ENCODE measurements at places on chromosomes 1 and 21.
A peak's percentile ranks its signal among the peaks of the same experiment; 100 is the strongest.

DNA sequence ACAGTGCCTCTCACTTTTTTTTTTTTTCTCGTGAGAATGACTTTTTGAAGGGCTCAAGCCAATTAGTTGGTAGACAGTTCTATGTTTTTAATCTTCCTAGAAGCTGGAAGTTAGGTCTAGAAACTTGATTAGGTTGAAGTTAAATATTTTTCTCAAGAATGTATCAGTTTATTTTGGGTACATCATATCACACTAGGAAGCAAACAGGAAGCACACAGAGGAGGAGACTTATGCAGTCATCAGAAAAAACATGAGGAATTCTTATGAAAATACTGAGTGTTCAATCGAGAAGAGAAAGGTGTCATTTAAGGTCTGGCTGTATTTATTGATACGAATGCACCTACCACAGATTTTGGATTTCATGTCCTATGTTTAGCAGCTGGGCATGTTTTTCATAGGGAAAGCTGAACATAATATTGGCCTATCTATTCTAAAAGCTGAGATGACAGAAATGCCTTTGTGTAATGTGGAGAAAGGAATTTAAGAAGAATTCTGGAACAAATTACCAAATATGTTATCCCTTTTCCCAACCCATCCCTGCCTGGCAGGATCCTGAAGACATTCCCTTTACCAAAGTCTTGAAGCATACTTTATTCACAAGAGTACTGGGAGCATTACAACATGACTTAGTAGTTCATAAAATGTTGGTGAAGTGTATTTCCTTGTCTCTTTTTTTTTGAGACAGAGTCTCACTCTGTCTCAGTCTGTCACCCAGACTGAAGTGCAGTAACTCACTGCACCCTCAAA is 17.5 kb upstream of the ZFP69B start:
- no peak for DNase-seq

GRCh38 chr1:16184557-16185303 is 27.7 kb downstream of the ARHGEF19 start:
- no peak for DNase-seq

- no peak for DNase-seq
These were observed 32.4 kb downstream of the MORN1 start for GRCh38 chr1:2358651-2359640.

GRCh38 chr1:91744953-91745639 is 140.9 kb downstream of the TGFBR3 start:
- no peak for DNase-seq

DNA sequence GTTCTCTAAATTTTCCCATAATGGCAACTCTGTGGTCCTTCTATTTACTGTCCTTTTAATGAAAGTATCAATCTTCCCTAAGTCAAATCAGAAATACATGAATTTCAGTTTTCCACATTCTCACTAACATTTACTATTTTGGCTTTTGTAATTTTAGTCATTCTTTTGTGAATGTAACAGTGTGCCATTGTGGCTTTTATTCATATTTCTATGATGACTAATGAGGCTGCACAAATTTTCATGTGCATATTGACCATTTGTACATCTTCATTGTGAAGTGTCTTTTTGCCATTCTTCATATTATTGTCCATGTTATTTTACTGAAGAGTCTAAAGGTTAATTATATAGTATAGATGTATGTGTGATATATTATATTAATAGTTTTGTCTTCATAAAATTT is 431.0 kb upstream of the BRINP3 start:
- no peak for DNase-seq

DNA sequence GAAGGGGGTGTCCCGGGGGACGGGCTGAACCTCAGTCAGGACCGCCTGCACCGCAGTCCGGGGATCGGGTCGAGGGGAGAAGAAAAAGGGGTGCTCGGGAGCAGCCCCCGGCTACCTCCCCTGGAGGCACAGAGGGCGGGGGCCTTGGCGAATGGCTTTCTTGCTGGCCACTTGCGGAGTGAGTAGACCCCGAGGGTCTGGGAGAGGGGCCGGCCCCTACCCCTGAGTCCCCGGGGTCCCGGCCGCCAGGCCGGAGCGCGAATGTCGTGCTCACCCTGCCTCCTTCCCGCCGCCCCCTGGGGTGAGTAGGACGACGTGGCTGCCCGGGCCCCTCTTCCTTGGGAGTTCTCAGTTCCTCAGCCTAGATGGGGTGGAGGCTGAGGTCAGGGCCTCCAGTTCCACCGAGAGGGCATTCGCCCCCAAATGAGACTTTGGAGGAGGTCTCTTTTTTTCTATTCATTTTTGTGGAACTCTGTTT is 113.0 kb downstream of the OSBPL9 start:
- DNase-seq = no peak

DNA sequence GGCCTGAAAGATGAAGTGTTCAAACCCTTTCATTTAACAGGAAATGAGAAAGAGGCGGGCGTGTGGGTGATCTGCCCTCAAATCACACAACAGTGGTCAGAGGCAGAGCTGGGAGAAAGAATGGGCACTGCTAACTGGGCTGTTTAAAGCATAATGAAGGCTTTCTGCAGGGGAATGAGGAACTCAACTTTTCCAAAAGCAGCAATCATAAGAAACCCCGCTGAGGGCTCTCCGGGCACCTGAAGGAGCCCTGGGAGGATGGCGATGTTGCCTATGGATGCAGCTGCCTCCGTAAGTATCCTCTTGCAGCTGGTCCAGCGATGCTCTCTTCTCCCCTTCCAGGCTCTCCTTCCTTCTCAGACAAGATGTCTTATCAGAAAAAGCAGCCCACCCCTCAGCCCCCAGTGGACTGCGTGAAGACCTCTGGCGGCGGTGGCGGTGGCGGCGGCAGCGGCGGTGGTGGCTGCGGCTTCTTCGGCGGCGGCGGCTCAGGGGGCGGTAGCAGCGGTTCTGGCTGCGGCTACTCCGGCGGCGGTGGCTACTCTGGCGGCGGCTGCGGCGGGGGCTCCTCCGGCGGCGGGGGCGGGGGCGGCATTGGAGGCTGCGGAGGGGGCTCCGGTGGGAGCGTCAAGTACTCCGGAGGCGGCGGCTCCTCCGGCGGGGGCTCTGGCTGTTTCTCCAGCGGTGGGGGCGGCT is 1.2 kb downstream of the LORICRIN start:
- DNase-seq = peak; percentile 7

GRCh38 chr1:214124281-214124805 is 136.6 kb downstream of the PROX1 start:
- DNase-seq = no peak

DNA sequence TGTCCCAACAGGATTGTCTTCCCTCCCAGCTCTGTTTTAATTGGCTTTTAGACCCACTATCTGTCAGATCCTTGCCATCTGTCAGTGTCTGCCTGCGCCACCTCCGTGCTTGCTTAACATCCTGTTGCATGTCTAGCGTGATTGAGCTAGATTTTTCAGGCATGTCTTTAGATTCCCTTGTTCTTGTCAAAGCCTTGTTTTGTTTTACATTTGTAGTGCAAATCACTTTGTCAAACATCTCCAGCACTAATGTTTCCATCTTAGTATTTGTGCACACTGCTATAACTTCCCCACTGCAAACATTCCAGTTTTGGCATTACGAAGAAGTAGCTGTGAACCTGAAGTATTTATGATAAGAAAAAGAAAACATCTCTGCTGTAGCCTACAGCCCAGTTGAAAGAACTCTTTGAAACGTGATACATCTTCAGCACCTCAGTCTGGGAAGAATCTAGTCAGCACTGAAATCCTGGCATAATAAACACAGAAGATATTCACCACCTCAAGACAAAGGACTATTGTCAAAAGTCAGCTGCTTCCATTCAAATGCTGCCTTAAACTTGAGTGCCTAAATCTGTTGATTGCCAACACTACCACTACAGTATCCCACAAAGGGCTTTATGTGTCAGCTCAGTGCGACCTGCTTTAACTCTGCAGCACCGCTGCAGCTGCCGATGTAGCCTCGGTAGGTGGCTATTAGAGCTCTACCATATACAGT is 105.0 kb downstream of the FNBP1L start:
- DNase-seq = no peak

GRCh38 chr1:155322571-155322952 is 1.9 kb downstream of the RUSC1 start:
- DNase-seq = peak; percentile 56

DNA sequence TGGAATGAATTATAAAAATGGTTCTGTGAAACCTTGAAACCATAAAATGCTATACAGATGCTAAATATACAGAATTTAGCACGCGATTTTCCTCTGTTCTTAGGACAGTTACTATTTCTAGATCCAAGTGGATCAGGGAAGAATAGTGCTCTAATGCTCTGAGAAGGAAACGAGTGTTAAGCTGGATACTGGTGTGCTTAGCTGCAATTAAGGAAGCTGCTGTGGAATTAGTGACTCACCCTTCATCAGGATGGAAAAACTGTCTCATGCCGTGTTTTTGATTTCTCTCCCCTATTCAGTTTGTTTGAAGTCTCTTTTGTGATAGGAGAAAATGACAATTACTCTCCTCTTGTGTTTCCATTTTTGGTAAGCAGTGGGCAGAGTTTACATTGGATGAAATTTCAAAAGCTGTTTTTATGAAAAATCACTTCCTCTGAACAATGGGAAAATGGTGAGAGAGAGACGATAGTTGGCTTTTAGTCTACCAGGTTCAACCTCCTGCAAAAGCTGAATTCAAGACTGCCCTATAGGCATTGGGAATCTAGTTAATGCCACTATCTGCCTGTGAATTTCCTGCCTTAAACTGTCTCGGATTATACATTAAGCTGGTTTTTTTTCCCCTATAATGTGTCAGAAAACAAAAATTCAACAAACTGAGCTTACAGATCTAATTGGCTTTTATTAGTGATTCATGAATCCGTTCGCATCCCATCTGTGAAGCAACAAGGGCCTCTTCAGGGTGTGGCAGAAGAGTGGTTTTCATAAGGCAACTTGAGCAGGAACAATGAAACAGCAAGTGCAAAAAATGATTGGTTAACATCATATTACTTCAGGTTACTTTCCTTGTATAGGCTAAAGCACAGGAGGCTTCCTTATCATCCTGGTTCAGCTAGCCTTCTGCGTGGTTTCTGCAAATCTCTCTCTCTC is 179.8 kb downstream of the ST6GALNAC3 start:
- DNase-seq = no peak

DNA sequence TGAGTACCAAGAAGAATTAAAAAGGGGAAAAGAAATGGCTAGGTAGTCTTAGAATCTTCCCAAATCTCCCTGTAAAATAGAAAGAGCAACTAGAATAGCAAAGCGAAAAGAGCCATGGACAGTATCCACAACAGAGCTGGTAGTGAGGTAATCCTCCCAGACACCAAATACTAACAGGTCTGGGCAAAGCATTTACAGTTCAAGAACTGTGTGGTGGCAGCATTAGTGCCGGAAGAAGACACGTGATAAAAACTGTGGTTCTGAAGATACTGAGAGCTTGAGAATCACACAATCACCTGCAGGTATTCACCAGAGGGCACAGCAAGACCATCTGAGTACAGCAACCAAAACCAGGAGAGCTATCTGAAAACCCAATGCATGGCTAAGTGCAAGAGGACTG is 31.8 kb upstream of the OLIG2 start:
- no peak for DNase-seq

- DNase-seq = no peak
These were observed 2.5 kb upstream of the OLIG1 start for GRCh38 chr21:33067457-33067856.

DNA sequence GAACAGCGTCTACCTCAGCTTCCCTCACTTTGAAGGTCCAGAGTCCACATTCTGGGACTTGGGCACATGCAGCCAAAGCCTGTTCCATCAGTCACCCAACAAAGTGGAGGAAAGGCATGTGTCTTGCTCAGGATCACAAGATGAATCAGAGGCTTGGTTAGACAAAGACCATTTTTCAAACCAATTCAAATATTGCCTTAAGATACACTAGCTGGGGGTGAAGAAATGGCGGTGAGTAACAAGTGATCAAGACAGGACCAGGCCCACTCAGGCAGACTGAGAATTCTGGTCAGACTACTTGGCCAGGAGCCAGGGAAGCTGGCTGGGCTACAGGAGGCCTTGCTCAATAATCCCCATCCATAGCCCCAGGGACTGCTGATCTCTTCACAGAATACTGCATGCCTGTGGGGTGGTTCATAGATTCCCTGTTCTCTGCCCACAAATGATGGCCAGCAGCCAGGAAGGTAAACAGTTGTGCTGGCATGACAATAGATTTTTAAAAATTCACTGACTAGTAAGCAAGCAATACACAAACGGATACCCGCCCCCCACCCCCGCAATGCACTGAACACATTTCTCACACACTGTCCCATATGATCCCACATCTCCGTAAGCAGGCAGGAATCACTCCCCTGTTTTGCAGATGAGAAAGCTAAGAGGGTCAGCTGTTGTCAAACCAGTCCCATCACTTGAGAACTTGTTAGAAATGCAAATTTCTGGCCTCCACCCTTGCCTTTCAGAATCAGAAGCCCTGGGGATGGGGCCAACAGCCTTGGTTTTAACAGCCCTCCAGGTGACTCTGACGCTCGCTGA is 27.2 kb downstream of the ERI3 start:
- peak; percentile 45 for DNase-seq

GRCh38 chr1:8155528-8156186 is 129.5 kb upstream of the ERRFI1 start:
- no peak for DNase-seq

GRCh38 chr1:16905110-16905867 is 9.5 kb downstream of the RNU1-2 start:
- DNase-seq = no peak

GRCh38 chr21:33751120-33751519 is 108.8 kb downstream of the ITSN1 start:
- DNase-seq = no peak

GRCh38 chr1:94334764-94335163 is 83.4 kb upstream of the ABCD3 start:
- no peak for DNase-seq

GRCh38 chr1:231107600-231108326 is 54.1 kb upstream of the TRIM67 start:
- no peak for DNase-seq

DNA sequence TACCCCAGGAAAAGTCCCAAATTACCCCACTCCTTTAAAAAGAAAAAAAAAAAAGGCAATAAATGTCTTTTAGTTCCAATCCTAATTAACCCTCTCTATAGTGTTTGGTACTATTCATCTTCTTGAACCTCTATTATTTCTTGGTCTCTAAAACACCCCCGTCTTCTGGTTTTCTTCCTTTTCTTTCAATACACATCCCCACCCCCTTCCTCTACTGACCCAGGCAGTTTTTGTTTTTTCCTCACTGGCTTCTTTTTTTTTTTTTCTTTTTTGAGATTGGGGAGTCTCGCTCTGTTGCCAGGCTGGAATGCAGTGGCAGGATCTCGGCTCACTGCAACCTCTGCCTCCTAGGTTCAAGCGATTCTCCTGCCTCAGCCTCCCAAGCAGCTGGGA is 26.1 kb downstream of the EGLN1 start:
- DNase-seq = no peak

- no peak for DNase-seq
These were observed 6.2 kb downstream of the TNNT2 start for GRCh38 chr1:201371276-201371675.

- no peak for DNase-seq
These were observed 33.6 kb upstream of the CD34 start for GRCh38 chr1:207944571-207944970.

Data from left colon (tissue), 2 donors.